ENCODE measurements at places on chromosomes 1 and 21.

- no peak for DNase-seq
These were observed 468.7 kb downstream of the ADGRL2 start for GRCh38 chr1:82269431-82269830.

GRCh38 chr21:39029086-39029755 lies 154.0 kb downstream of the PSMG1 start:
- no peak for DNase-seq

DNA sequence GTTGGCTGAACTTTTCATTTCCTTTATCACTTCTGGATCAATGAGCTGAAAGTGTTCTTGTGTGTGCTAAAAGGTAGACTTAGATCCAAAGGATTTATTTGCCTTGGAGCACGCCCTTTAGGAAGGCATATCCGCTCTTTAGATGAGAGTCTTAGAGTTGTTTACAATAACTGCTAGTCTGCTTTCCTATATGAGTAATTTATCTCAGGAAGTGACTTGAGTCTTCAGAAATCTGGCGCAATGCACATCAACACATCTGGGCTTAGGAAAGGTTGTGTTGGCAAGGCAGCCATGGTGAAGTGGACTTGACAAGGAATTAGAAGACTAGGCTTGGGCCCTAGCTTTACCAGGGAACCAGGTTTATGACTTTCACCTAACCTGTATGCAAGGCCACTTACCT lies 204.1 kb upstream of the PTGFR start:
- no peak for DNase-seq

- no peak for DNase-seq
These were observed 151.9 kb downstream of the PGBD5 start for GRCh38 chr1:230274254-230274653.

- no peak for DNase-seq
These were observed 69.2 kb downstream of the LTN1 start for GRCh38 chr21:28923439-28923975.

DNA sequence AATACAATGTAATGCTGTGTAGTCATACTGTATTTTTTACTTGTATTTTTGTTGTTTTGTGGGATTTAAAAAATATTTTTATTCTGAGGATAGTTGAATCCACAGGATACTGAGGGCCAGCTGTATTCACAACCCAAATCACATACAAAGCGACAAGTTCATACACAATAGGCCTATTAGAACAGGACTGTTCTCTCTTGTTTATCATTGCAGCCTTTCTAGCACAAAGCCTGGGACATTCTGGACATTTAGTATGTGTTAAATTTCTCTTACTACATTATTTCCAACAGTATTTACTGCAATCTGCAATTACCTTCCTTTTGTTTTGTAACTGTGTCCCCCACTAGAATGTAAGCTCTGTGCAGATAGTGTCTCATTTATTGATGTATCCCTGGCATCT lies 65.4 kb downstream of the SLC35A3 start:
- DNase-seq, result no peak

- DNase-seq, result no peak
These were observed 445.3 kb downstream of the RWDD3 start for GRCh38 chr1:95679262-95679661.

GRCh38 chr1:43912607-43913006 lies 21.0 kb upstream of the ARTN start:
- no peak for DNase-seq

DNA sequence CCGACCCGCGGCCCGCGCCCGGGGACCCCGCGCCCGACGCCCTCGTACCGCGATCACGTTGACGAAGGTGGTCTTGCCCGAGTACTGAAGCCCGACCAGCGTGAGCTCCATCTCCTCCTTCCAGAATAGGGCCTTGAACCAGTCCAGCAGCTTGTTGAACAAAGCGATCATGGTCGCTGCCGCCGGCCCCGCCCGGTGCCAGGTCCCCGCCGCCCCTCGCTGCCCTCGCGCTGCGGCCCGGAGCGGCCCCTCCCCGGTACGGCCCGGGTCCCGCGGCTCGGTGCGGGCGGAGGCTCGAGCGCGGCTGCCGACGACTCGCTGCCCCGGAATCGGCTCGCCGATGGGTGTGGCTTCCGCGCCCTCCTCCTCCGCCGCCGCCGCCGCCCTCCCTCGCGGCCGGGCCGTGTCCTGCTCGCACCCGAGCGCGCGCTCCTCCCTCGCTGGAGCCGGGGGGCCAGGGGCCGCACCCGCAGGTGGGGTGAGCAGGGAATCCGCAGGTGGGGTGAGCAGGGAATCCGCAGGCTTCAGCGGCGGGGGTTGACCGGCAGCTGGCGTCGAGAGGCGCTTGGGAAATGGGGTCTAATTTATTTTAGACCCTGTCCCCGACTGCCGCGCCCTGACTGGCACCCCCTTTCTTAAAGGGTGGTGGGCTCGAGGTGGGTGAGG lies at the start of gene ARL8A:
TSS of gene ARL8A (minus strand) at position 336 of the 666 bp plus-strand sequence. CDS start at position 171, 165 bp downstream.
- DNase-seq, result peak; percentile 62

- no peak for DNase-seq
These were observed 66.8 kb downstream of the KCNN3 start for GRCh38 chr1:154802982-154803920.

DNA sequence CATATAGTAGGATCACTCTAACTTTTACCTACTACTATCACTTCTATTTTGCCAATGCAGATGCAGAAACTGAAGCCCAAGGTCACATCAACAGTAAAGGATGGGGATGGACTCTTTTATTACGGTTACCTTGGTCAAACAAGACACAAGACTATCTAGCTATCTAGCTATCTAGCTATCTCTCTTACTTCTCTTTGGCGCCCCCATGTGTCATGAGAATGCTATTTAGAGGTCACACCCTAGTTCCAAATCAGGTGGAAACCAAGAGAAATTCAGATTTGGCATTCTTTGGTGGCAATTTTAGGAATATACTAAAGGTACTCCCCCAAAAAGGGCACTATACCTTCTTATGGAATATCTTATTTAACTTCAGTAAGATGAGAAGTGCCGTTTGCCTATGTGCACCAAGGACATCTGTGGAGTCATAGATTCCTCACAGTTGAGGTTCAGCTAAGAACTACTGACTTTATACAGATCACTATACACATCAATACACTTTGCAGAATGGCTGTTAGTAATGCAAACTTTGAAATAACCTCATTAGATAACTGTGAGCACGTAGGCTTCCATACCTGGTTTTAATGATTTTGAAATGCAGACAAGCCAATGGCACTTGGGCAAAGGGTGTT lies 6.7 kb downstream of the ZNF648 start:
- DNase-seq, result no peak

DNA sequence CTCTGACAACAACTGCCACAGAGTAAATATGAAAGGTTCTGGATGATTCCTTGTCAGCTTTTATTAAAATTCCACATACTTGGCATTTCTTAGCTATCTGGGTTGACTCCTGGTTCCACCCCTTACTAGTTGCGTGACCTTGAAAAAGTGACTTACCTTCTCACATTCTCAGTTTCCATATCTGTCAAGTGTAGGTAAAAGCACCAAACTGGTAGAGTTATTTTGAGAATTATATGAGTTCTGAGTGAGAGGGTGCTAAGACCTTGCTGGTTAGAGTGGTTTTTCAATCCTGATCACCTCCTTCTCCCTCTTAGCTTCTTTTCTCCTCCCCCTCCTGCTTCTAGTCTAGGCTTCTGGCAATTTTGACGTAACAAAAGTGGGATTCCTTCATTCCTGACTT lies 83.4 kb upstream of the ABCD3 start:
- no peak for DNase-seq

- DNase-seq, result no peak
These were observed 235.4 kb downstream of the PBX1 start for GRCh38 chr1:164794356-164794755.

- no peak for DNase-seq
These were observed 710 bp downstream of the GLRX2 start for GRCh38 chr1:193104502-193104906.

- no peak for DNase-seq
These were observed 46.4 kb upstream of the SOD1 start for GRCh38 chr21:31612894-31613785.

DNA sequence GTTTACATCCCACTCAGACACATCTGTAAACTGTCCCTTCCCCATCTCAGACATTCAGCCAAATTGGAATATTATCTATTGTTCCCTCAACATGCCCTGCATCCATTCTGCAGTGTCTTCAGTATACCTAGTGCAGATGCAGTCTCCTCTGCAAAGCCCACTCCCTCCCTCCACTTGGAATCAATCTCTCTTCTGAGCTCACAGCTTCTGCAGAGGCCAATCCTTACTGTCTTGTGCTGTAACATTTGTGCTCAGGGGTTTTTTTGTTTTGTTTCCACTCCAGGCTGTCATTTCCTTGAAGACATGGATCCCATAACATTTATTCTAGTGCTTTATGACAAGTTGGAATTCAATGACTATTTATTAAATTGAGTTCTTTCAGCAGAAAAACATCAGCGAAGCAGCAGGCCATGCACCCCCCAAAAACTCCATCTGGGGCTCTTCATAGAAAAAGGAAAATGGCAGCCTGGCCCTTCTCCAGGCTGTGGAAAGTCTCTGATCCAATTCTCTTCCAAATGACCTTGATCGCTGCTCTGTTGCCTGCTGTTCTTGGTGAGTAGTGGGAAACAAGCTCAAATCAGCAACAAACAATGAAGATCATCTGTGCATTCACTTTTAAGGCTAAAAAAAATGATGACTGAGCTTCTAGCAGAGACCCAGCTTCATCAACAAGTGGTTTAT lies 8.7 kb downstream of the C4BPA start:
- DNase-seq, result no peak

GRCh38 chr1:210024996-210025395 lies 87.0 kb downstream of the SYT14 start:
- no peak for DNase-seq

- no peak for DNase-seq
These were observed 647 bp downstream of the RO60 start for GRCh38 chr1:193060115-193060403.

DNA sequence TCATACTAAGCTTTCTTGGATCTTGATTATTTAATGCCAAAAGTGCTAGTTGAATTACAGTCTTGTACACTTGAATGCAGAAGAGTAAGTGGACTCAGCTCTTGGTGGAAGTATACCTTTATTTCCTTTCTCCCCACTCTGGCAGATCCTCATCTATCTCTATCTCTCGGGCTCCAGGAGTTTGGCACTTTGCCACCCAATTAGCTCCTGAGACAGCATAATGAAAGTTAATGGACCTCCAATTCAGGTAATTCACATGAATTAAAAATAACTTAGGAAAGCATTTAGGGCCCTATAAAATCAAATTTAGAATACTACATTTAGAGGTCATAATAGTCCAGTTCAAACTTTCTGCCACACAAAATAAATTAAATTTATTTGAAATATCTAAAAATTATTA lies 67.4 kb downstream of the OLFM3 start:
- DNase-seq, result no peak

GRCh38 chr1:70706381-70707037 lies 295.4 kb downstream of the CTH start:
- no peak for DNase-seq

- DNase-seq, result no peak
These were observed 534.9 kb upstream of the USP24 start for GRCh38 chr1:55749975-55750627.

DNA sequence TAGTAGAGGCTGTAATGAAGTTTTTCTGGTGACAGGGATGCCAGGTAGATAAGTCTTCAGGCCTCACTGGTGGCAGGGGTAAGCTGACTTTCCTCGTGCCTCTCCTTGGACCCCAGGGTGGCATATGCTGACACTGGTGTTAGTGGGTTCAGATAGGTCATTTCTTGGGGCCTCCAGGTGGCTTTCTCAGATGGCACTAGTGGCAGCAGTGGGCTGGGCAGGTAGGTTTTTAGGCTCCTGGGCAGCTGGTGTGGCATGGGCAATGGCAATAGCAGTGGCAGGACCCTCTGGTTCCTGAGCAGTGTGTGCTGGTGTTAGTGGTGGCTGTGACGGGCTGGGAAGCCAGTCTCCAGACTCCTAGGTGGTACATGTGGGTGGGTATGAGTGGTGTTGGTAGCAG lies 140.3 kb downstream of the PTBP2 start:
- no peak for DNase-seq

DNA sequence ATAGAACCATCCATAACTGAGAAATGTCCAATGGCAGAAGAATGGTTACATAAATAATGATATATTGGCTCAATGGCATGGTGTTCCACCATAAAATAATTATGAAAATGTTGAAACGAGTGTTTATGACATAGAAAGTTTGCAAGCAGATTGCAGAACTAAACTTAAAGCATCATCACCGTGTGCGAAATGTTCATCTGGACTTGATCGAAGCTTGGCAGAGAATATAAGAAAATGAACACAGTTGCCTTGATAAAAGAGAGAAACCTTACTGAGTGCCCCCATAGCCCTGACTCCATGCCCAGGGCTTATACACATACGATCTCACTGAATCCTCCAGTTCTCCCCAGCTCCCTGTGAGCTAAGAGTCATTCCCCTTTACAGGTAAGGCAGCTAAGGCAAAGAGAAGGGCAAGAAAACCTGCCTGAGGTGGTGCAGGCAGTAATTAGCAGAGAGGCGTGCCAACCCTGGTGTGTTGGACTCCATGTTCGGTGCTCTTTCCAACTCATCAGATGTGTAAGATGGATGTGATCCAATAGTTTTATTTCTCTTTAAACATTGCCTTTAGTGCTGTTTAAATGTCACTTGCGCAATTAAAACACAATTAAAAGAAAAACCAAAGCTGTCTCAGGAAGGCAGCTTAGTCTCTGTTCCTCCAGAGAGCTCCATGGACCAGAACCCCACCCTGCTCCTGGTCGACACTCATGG lies 21.8 kb upstream of the SPOCD1 start:
- DNase-seq, result no peak

DNA sequence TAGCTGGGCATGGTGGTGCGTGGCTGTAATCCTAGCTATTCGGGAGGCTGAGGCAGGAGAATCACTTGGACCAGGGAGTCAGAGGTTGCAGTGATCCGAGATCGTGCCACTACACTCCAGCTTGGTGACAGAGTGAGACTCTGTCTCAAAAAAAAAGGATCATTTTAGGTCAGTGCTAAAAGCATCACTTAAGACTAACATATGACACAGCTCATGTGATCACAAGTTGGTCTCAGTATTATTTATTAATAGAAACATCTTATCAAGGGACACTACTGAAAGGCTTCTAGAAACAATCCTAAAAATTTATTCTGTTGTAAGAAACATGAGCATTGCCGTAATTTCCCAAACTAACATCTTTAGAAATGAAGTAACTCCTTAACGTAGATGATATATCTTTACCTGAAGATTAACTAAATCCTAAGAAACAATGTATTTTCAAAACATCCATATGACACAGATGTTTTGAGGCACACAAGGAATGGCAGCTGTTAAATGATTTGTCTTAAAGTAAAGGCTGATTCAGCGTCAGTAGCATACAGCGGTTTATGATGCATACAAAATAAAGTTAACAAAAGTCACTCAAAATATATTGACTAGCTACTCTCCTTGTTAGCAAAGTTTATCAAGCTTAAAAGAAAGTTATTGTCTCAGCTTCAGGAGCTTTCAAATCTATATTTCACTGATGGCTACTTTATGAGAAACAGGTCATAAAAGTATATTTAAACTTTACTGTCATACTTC lies 2.6 kb downstream of the NIBAN1 start:
- no peak for DNase-seq

- no peak for DNase-seq
These were observed 1814.0 kb downstream of the PLA2G4A start for GRCh38 chr1:188642704-188643103.

GRCh38 chr21:38170283-38170682 lies 86.5 kb upstream of the KCNJ15 start:
- DNase-seq, result no peak

- no peak for DNase-seq
These were observed 28.9 kb upstream of the EFCAB14 start for GRCh38 chr1:46747683-46748288.
